ENCODE measurements at places on chromosomes 7 and 10. TPM values are rescaled to one million over a fixed set of nuclear protein-coding genes. Genes with fewer than 3 reads are reported as not detected.

- no peak for DNase-seq
Observed at GRCh38 chr10:79627075-79627474, 16.3 kb downstream of the SFTPA1 start.

DNA sequence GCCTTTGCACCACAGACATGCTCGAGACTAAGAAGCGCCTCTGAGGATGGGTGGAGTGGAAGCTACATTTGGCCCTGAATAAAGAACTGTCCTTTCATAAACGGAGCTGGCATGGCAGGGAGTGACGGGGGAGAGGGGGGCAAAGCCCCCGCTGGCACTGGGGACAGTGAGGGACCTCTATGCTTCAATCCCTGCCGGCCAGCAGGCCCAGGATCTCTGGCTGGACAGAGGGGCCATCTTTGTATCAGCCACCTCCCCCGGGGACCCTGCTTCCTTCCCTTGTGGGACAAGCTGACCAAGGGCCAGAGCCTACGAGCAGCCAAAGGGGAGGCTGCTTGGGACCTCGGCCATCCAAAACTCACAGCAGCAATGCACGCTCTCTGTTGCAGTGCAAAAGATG, 28.2 kb upstream of the ECHDC3 start:
- no peak for DNase-seq

DNA sequence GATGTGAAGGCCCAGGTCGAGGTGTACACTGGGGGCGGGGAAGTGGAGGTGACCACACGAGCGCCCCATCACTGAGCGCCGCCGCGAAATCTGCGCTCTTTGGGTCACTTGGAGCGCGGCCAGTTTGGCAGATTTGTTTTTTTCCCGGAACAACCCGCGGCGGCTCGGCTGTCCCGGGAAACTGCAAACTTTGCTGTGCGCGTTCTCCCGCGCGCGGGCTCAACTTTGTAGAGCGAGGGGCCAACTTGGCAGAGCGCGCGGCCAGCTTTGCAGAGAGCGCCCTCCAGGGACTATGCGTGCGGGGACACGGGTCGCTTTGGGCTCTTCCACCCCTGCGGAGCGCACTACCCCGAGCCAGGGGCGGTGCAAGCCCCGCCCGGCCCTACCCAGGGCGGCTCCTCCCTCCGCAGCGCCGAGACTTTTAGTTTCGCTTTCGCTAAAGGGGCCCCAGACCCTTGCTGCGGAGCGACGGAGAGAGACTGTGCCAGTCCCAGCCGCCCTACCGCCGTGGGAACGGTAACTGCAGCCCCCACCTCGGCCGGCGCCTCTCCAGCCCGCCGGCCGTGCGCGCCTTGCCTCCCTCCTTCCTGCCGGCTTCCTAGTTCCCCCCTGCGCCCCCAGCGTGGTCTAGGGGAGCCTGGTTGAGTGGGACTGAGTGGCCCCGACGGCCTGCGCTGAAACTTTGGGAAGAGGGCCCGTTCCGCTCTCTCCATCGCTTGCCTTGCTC, at the start of gene CASP7:
Gene CASP7 (plus strand): TSS at position 450 of the 727 bp plus-strand sequence. CDS start 17,582 bp downstream, outside the sequence.
- peak; percentile 90 for DNase-seq

DNA sequence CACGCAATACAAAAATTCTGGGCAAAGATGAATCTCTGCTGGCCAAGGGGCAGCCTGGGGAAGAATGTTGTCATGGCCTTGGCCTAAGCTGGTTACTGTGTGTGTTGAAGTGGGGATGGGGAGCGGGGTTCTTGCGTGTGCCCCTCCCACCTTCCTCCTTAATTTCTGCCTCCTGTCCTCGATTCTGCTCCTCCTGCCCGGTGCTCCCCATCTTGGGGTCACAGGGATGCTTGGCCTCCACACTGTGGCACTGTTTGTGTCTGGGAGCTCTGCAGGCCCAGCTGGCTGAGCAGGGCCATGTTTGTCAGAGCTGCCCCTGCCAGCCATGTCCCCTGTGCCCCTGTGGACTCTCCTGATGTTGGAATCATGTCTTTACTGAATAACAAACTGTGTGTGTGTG, 37.1 kb downstream of the RPS24 start:
- DNase-seq: no peak

- no peak for DNase-seq
Observed at GRCh38 chr10:76124280-76124679, 692.9 kb downstream of the LRMDA start.

DNA sequence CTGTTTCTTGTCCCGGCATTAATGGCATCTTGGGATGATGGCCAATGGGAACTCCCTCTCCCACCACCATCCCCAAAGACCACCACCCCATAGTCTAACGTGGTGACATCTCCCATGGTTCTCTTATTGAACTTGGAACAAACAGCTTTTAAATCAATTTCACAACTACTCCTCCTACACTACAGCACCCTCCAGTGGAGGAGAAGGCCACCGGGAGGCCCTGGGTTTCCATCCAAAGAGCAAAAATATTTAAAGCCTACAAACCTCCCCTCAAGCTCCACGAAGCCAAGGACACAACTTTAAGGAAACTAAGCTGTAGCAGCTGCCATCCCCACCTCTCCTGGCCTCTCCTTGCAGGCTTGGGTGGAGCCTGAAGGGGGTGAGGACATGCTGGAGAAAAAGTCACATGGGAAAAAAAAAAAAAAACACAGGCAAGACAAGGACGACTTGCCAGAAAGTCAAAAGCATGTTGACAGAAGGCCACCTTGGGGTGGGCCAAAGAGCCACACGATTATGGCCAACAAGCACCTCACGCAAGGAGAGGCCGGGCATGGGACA, 94.0 kb upstream of the LANCL2 start:
- no peak for DNase-seq

DNA sequence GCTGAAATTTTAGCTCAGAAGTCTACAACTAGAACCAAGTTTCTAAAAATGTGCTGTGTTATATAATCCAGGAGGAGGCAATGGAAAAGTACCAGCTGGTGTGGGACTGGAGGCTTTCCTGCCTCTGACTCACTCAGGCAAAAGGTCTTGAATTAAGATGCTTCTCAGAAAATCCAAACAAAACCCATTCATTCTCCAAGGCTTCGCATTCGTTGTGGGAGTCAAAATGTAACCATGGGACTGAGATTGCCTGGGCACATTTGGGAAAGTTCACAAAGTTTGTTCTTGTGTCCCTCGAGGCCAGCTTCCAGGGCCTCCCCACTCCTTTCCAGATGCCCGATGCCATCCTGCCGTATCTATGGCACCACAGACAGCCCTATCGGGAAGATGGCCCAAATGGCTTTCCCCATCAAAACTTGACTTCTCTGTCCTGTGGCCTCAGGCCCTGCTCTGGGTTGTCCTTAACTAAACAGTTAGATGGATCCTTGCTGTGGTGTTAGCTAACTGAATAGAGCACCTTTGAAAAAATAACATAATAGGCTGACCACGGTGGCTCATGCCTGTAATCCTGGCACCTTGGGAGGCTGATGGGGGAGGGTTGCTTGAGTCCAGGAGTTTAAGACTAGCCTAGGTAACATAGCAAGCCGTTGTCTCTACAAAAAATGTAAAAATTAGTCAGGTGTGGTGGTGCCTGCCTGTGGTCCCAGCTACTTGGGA, 180.5 kb downstream of the PFKFB3 start:
- no peak for DNase-seq

- DNase-seq: no peak
Observed at GRCh38 chr7:148967032-148967372, 61.3 kb downstream of the PDIA4 start.

- no peak for DNase-seq
Observed at GRCh38 chr10:5595095-5595494, 70.3 kb downstream of the CALML3 start.

GRCh38 chr10:17523917-17524316, 69.5 kb upstream of the ST8SIA6 start:
- no peak for DNase-seq

DNA sequence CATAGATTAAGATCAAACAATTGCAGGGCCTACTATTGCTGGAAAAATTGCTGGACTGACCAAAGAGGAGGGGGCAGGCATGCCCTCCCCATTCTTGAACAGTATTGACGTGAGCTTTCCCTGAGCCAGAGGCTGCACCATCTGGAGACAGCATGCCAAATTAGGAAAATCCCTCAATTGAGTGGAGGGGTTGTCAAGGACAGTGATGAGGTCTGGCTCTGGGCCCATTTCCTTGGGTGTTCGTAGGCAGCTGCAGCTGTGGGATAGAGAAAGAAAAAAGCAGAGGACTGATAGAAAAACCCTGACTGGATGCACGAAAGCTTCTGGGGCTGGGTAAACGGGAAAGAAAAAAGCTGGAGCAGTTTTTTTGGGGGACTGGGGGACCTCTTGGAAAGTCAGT, 22.8 kb upstream of the ORC5 start:
- peak; percentile 41 for DNase-seq

DNA sequence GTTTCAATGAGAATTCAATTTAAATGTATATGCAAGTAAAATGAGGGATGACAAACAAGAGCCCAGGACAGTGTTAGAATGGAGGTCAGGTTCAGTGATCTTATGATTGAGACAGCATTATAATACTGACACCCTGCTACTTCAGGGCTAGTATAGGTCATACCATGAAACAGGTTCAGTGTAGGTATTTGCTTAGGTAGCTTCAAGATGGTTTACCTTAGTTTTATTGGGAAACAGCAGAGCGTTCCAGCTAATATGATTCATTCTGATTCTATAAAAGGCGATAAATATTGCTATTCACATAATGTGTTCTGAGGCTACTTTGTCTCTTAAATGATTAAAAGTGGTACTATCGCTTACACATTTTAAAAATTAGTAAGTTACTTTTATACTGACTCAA, 203.3 kb downstream of the PPP1R9A start:
- DNase-seq: no peak

DNA sequence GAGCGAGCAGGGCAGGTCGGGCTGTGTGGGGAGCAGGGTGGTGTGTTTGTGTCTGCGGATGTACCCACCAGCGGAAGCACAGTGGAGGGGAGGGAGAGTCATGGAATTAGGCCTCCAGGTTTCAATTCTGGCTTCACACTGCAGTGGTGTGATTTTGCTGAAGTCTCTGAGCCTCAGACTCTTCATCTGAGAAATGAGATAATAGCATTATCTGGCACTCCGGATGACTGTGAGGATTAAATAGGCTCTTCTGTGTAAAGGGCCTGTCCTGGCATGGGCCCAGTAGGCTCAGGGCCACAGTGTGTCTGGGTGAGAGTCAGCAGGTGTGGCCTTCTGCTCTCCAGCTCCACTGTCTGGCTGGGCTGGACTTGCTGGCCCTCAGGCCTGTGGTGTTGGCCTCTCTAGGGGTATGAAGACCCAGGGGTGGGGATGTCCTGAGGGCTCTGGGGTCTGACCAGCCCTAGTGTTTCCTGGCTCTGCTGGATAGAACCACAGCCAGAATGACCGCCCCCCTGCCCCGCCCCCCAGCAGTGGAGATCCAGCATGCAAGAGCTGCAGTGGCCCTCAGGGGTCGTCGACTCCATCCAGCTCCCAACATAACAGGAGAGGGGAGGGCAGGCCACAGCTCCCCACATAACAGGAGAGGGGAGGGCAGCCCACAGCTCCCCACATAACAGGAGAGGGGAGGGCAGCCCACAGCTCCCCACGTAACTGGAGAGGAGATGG, 178.6 kb downstream of the RPS24 start:
- no peak for DNase-seq

- no peak for DNase-seq
Observed at GRCh38 chr7:28018020-28018419, 162.6 kb downstream of the JAZF1 start.

DNA sequence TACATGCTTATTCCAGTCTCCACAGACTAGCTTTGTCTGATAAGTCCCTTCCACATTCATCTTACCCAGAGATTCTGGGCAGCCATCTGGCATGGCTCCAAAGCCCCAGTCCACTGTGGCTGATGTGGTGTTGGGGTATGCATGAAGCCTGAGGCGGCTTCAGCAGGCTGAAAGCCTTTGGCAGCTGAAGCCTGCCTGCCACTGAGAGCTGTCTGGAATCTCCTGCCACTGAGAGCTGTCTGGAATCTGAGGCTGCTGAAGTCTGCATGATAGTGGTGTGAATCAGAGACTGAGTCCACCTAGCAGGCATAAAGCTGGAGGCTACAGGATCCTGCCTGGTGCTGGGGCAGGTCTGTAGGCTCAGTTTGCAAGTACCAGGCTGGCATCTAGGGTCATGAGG, 87.1 kb downstream of the DYNC1I1 start:
- no peak for DNase-seq

- peak; percentile 66 for DNase-seq
Observed at GRCh38 chr7:151139071-151139790, 28.3 kb downstream of the GBX1 start.

The IGFBP3 gene
- 53.0 TPM for polyA plus RNA-seq

The SLC18A3 gene
- polyA plus RNA-seq: not detected

The PDE6C gene
- polyA plus RNA-seq: 1.5 TPM

The SLC16A9 gene
- 41.8 TPM for polyA plus RNA-seq

The SFRP4 gene
- polyA plus RNA-seq: 1.8 TPM

The POT1 gene
- polyA plus RNA-seq: 48.4 TPM

The ZDHHC6 gene
- 66.4 TPM for polyA plus RNA-seq

The ZNF316 gene
- 52.9 TPM for polyA plus RNA-seq

The PAPOLB gene
- polyA plus RNA-seq: 0.13 TPM

The TRIM56 gene
- polyA plus RNA-seq: 29.2 TPM
